Glomerular endothelial cell (primary cell): ENCODE measurements at places on chromosomes 11 and 22. TPM values are rescaled to one million over a fixed set of nuclear protein-coding genes. Genes with fewer than 3 reads are reported as not detected.

Gene NLRX1
- 21.6 and 23.3 TPM in 2 replicates for total RNA-seq

Gene APOBEC3C
- 17.8 and 21.2 TPM in 2 replicates for total RNA-seq

Gene MICALL1
- total RNA-seq = 122 and 133 TPM in 2 replicates

Gene VSIG10L2
- total RNA-seq = not detected in 2 replicates

Gene GAL
- 2.8 and 4.5 TPM in 2 replicates for total RNA-seq

Gene KCNJ4
- not detected in 2 replicates for total RNA-seq

Gene C1QTNF5
- 113 and 153 TPM in 2 replicates for total RNA-seq
